ENCODE measurements at places on chromosomes 13 and 19.
A peak's percentile ranks its signal among the peaks of the same experiment; 100 is the strongest.

GRCh38 chr19:55813906-55814305 is 17.9 kb downstream of the NLRP11 start:
- DNase-seq: no peak

DNA sequence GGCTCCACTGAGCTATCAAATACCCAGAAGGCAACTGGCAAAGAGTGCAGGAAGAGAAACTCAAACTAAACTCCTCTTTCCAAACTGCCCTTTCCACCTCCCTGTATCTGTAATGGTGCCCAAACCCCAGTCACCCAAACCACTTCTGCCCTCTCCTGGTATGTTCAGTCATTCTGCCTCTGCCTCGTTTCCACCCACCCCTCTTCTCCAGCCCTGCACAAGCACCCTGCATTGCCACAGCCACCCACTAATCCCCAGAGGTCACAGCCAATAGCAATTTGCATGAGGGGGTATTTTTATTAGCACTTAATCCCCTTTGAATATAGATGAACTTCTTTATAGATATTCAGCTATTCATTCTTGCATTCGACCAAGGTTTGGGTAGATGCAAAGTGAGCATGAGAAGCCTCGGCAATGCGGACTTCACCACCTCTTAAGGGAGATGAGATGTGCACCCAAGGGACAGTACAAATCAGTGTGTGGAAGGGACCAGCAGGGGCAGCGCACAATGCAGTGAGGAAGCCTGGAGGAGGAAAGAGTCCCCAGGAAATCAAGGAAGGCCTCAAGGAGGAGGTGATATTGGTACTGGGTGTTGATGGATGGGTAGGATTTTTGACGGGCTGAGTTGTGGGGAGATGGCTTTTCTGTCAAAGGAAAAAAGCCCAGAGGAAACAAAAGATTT is 12.4 kb downstream of the TMEM272 start:
- DNase-seq: no peak

GRCh38 chr13:70090036-70090723 is 17.4 kb upstream of the ATXN8OS start:
- no peak for DNase-seq

- DNase-seq: peak; percentile 98
These were observed at the start of gene ALDH16A1 for GRCh38 chr19:49453013-49453756. Gene ALDH16A1 (plus strand): TSS chr19:49453225. CDS start chr19:49453332, 107 bp downstream.

DNA sequence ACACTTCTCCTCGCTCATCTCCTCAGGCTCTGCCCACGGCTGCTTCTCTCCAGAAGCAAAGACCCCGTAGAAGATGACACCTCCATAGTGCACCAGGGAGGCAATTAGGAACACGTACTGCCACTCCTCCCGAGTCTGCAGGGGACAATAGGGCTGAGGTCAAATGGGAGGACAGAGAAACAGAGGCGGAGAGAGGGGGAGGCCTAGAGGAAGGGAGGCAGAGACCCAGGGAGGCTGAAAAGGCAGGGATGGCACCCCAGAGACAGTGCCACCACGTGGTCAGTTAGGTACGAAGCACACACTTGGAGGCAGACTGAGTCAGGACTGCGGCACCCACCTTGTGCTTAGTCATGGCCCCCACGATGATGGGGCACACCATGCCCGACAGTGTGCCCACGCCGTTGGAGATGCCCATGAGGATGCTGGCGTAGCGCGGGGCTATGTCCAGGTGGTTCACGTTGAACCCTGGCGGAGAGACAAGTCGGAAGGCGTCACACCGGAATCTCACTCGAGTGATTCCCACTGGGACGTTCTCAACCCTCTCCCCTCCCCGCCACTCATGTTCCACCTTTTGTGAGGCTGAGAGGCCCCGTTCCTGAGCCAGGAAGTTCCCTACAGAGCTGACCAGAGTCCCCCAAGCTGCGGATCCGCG is 5.6 kb downstream of the GFY start:
- no peak for DNase-seq

- DNase-seq: no peak
These were observed 169.8 kb downstream of the SUCLA2 start for GRCh38 chr13:47831265-47831664.

DNA sequence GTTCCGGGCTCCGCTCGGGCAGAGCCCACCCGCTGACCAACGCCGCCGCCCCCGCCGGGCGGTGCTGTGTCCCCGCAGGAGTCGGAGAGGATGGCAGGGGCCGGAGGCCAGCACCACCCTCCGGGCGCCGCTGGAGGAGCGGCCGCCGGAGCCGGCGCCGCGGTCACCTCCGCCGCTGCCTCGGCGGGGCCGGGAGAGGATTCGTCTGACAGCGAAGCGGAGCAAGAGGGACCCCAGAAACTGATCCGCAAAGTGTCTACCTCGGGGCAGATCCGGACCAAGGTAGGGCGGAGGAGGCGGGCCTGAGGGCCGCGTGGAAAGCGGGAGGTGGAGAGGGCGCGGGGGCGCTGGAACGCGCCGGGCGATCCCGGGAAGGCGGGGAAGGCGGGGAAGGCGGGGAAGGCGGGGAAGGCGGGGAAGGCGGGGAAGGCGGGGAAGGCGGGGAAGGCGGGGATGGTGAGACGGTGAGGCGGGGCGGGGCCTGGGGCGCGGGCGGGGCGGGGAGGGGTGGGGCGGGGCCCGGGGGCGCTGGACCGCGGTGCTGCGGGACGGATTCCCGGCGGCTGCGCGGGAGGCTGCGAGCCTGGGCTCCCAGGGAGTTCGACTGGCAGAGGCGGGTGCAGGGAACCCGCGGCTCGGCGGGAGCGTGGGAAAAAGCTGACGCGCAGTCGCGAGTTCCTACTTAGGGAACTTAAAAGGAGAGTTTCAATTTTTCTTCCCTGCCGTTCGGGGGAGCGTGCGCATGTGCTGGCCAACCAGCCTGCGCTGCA is 421 bp downstream of the DGKH start:
- DNase-seq: peak; percentile 16

GRCh38 chr13:20528452-20528851 is 2.8 kb upstream of the CRYL1 start:
- DNase-seq: no peak

DNA sequence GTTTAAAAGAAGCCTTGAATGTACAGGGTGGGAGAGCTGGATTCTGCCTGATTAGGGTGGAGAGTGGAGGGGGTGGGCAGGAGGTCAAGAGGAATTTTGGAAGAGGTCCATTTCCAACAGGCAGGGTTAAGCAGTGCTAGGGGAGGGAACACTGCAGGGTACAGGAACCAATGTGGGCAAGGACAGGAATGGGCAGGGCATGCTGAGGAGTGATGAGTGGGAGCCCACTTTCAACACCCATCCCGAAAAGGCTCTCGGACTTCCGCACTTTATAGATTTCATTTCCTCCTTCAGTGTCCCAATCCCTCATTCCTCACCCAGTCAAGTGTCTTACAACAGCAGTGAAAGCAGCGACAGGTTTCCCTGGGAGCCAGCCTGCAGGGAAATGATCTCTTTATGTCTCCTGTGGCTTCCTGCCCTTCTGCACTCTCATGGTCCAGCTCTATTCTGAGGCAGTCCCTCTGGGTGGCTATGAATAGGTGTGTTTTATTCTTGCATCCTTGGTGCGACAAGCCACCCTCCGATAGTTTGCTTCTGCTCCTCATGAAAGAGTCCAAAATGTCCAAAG is 50.5 kb upstream of the ZNF507 start:
- DNase-seq: no peak

DNA sequence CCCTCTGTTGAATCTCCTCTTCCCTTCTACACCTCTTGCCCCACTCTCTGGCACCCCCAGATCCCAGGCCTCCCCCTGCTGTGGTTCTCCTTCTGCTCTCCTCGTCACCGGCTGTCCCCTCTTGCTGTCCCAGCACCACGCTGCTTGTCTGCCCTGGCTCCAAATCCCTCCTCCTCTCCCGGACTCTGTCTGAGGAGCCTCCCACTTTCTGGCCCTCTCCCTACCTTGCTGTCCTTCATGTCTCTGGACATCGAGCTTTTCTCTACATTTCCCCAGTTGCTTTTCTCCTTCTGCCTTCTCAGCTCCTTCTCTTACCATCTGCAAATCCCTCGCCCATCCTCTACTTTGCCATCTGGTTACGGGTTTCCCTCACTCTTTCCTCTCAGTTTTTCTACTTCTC is 1.2 kb downstream of the ZNF347 start:
- DNase-seq: no peak

DNA sequence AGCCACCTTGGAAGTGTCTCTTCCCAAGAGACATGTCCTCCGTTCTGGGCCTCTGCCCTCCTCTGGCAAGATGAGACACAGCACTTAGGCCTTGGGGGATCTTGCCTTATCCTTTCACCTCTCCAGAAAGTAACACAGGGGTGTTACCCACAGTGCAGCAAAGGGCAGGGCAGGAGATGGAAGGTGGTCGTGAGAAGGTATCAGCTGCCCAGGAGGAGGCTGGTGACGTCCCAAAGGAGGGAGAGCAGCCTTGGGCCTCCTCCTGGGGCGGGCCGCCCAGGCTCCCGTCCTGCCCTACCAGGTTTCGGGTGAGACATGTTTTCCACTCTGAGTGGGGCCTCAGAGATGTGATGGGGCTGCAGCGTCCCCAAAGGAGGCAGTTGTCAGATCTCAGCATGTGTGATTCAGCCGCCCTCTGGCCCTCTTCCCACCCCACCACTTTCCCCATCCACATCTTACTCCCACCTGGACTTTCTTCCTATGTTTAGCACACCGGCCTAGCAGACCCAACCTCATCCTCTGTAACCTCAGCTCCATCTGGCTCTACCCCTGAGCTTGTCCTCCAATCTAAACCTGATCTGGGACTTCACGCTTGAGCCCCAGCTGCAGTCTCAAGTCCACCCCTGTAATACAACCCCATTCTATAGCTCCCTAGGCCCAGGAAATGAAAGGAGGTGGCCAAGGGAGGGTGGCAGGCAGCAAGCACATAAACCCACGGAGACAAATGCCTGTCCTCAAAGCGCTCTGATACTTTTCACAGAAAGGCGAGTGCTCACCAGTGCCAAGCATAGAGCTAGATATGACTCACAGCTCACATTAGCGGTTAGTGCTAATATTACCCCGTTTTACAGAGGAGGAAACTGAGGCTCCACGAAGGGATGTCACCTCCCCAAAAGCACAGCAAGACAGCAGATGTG is 9.3 kb downstream of the POU2F2 start:
- no peak for DNase-seq

DNA sequence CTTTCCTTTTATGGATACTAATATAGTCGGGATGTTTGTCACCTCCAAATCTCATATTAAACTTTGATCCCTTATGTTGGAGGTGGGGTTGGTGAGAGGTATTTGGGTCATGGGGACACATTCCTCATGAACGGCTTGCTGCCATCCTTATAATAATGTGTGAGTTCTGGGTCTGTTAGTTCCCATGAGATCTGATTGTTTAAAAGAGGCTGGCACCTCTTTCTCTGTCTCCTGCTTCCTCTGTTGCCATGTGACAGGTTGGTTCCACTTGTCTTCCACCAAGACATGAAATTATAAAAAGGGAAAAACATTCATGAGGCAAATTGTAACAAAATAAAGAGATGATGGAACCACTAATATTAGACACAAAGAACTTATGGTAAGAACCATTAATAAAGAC is 107.8 kb upstream of the ATXN8OS start:
- DNase-seq: no peak

DNA sequence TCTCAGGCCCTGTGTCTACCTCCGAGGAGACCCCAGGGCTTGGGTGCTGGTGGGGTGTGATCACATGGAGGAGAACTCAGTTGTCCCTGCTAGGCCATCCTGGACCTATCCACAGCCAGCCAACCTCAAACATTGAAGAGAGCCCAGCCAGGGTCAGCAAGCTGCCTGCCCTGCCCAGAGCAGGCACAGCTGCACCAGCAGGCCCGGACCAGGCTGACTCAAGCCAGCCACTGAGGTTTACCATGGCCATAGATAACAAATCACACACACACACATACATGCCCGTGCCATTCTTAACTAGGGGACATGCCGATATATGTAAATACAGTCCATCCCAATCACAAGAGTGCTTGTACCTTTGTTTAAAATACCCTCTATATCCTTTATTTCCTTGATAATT is 8.1 kb downstream of the ARHGEF7 start:
- DNase-seq: no peak
